Kasumi-1 (cell line): ENCODE measurements at places on chromosomes 7 and 10.
A peak's percentile ranks its signal among the peaks of the same experiment; 100 is the strongest.

- no peak for DNase-seq
Observed at GRCh38 chr7:70068531-70068930, 470.3 kb downstream of the AUTS2 start.

DNA sequence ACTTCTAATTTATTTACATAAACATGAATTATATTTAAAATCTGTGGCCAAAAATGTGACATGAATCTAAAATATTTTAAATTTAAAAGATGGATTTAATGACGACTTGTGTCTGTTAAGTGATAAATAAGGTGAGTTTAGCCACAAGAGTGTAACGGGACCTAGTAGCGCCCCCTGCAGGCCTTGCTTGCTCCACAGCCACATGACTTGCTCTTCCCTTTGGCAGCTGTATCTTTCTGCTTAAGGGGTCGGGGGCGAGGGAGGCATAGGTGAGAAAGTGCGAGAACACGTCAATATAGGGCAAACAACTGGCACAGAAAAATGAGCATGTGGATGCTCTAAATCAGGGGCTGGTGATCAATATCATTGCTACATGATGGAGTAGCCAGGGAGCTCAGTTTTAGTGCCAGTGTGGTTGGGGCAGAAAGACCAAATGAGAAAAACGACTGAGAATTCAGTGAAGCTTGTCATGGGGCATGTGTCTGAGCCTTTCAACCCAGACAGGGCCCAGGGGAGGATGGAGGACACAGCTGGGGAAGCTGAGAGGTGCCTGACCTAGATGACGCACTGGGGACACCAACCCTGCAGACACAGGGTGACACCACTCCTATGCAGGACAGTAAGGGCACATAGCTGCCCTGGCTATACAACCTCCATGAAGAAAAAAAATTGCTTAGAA lies 49.8 kb downstream of the PAXIP1 start:
- DNase-seq: peak; percentile 30

DNA sequence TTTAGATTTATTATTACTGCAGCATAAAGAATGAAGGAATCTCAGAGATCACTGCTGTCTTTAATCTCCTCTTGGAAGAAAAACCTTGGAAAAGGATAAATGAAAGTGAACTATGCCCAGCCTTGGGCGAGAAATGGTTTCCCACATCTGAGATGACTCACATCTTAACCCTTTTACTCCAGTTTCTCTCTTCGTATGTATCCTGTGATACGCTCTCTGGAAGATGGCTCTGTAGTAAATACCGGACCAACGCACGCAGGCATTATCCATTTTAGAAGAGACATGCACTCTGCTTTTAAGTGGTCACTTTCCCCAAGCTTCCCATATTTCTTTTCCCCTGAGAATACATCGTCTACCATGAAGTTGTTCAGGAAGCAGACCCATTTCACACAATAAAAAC lies 207.3 kb upstream of the BMPER start:
- no peak for DNase-seq

DNA sequence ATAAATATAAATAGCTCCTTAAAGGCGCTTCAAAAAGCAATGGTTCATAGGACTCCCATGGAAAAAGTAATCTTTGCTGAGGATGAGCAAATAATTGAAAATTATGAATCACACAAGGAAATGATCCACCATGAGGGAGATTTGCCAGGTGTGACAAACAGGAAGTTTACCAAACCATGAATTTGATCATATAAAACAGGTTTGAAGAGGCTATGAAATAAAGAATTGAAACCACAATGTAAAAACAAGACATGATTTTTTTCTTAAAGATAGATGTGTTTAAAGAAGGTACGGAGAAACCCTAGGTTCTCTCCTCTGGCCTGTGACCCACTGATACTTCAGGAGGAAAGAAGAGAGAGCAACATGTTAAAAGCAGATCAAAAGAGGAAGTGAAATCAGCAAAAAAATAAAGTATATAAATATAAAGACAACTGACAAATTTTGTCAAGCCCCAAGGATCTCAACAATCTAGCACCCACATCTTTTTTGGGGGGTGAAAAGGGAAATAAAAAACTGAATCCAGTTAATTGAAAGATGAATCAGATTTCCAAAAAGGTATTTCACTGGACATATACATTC lies 111.3 kb upstream of the ASAH2 start:
- peak; percentile 54 for DNase-seq

DNA sequence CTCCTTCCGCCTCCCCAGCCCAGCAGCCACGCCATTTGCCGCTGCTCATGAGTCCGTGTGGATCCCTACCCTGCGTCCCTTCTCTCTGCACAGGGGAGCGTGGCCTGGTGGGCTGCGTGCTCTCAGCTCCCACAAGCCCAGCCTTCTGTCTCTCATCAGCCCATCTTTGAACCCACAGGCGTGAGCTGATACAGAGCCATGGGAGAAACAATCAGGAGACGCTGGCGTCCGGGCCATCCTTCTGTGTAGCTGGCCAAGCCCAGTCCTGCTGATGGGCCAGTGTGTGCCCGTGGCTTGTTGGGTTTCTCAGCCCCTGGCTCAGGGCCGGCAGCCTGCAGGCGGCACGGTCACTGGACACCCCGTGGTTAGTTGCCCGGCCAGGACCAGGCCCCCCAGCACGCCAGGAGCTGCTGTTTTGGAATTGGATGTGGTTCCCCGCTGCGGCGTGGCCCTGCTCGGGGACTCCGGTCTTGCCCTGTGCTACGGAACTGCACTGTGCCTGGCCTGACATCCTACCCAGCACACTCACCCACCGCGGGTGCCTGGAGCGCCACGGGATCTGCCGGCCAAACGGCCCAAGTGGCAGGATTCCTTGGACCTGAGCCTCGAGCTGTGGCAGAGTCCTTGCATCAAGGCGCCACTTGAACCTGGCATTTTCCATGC lies 88.9 kb downstream of the ELFN1 start:
- DNase-seq: no peak

GRCh38 chr7:767580-767940 lies 40.5 kb upstream of the PRKAR1B start:
- no peak for DNase-seq

DNA sequence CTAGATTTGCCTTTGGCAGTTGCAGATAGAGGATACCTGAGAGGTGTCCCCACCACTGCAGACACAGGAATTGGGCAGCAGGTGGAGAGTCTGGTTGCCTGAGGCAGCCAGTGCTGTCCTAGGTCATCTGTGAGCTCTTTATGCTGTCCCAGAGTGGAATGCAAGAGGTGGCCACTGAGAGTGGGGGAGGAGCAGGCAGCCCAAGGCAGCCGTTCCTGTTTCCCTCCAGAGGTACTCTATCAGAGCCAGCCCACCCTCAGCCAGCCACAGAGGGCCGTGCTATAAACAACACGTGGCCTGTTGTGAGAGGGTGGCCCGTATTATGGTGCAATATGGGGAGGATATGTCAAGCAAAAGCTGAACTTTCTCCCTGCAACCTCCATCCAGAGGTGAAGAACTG lies 8.5 kb downstream of the LRRC18 start:
- peak; percentile 58 for DNase-seq

GRCh38 chr7:129576138-129576537 lies 35.4 kb upstream of the NRF1 start:
- no peak for DNase-seq

DNA sequence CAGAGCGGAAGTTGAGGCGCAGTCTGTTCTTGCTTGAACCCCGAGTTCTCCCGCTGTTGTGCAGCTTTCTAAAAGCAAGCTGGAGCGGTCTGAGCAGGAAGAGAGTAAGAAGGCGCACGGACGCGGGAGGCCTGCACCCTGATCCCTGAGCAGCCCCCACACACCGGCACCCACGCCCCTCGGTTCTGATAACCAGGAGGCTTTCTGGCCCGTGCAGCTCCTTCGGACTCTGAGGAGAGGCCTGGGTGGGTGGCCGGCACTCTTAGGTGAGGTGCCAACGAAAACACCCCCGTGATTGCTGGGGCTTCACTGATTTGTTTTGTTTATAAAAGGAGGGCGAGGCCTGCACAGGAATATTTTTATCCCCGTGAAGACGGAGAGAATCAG lies 28.9 kb downstream of the AMZ1 start:
- DNase-seq: no peak

- DNase-seq: no peak
Observed at GRCh38 chr10:128337860-128338378, 211.7 kb upstream of the MKI67 start.

GRCh38 chr10:30284865-30285594 lies 64.0 kb downstream of the MTPAP start:
- peak; percentile 66 for DNase-seq

DNA sequence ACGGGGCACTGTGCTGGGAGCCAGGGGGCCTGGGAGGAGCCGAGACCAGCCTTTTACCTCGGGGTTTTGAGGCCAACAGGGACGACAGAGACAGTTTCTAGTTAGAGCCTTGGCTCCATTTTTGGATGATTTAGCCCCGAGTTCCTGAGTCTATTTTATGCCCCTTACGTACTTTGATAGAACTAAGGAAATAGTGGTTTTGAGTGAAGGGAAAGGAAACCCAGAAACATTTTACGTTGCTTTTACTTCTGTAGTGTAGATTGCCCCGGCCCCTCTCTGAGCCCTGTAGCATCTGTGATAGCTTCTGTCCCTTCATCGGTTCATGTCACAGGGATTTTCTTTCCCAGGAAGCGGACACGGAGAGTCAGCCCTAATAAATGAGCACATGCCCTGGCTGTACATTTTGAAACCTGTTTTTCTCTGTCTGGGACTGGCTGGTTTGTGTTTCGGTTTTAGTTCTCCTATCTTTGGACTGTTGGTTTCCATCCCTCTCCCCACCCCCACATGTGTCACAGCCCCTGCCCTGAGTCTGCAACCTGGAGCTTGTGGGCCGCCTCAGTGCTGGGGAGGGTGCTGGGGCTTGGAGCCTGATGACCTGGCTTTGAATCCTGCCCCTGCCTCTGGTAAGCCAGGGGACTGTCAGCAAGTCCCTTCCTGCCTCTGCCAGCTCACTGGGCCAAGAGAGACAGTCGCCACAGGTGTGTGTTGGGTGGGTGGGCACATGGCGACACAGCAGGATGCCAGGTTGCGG lies 6.9 kb upstream of the ORAI2 start:
- DNase-seq: peak; percentile 80

- peak; percentile 46 for DNase-seq
Observed at GRCh38 chr10:77925410-77925794, 1.2 kb downstream of the DLG5 start.

DNA sequence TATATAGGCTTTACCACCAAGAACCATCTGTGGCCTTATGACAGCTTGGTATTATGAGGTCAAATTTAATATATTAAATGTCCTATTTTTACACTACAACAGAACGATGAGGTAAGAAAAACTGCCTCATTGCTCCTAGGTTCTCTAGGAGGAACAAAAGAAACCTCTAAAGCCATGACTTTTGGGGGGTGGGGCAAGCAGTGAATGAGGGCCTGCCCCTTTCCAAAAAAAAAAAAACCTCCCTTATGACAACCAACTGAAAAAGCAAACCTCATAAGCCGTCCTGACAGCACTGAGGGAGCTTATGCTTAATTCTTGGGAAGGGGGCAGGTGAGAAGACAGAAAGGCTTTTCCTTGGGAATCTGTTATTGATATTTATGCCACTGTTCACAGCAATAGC lies 116.6 kb downstream of the KMT2E start:
- no peak for DNase-seq

- DNase-seq: no peak
Observed at GRCh38 chr10:128846927-128847326, 620.1 kb upstream of the MGMT start.
